Cardiac fibroblast (primary cell): ENCODE measurements at places on chromosomes 4 and X.
A peak's percentile ranks its signal among the peaks of the same experiment; 100 is the strongest.

DNA sequence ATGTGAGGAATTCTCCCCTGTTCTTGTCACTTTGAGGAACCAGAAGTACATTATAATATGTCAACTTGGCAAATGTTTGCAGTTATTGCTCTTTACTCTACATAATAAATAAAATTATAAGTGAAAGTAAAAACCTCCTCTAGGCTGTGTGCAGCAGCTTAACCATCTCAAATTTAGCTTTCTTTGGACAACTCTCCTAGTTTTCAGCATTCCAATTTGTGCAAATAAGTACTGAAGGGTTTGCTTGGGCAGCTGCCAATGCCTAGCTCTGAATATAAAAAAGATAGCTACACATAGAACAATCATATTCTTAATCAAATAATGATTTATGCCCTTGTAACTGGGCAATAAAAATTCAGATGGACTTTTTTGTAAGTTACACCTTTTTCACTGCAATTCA lies 82.5 kb downstream of the GASK1B start:
- peak; percentile 8 for DNase-seq

DNA sequence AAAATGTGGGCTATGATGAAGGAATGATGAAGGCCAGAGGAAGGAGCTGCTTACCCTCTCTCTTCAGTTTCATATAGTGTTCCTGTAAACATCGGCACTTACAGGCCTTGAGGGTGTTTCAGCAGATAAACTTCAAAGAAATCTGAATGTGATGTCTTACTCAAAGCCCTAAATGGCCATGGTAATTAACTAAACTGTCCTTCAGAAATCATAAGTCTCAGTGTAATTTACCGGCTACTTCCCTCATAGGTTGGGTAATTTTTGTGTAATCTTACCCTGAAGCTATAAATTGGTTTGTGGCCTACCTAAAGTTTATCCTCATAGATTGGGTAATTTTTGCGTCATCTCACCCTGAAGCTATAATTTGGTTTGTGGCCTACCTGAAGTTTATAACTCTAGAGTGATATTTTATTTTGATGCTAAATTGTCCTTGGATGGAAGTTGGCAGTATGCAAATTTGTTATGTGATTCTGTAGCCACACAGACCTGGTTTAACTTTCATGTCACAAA lies 2700.3 kb downstream of the ARAP2 start:
- no peak for DNase-seq

GRCh38 chr4:41432881-41433280 lies 105.1 kb upstream of the LIMCH1 start:
- peak; percentile 61 for DNase-seq

- peak; percentile 52 for DNase-seq
Observed at GRCh38 chrX:46573892-46574773, 568 bp downstream of the CHST7 start.

DNA sequence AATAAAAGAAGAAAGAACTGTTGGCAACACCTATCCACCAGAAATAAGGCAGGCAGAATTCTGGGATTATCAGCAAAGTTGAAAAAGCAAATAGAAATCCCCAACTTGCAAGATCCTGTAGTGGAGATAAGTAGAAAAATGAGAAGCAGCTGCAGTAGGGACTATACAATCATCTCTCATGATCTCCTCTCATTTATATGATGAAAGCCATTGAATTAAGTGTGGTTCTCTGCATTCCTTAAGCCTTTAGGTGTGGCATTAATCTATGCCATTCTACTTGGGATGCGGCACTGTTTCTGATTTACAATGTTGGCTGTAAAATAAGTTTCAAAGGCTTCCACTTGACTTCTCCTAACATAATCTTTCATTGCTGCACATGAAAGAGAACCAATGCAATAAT lies 869.8 kb downstream of the TRAM1L1 start:
- no peak for DNase-seq
